ENCODE measurements at places on chromosomes 2 and 18. TPM values are rescaled to one million over a fixed set of nuclear protein-coding genes. Genes with fewer than 3 reads are reported as not detected.

DNA sequence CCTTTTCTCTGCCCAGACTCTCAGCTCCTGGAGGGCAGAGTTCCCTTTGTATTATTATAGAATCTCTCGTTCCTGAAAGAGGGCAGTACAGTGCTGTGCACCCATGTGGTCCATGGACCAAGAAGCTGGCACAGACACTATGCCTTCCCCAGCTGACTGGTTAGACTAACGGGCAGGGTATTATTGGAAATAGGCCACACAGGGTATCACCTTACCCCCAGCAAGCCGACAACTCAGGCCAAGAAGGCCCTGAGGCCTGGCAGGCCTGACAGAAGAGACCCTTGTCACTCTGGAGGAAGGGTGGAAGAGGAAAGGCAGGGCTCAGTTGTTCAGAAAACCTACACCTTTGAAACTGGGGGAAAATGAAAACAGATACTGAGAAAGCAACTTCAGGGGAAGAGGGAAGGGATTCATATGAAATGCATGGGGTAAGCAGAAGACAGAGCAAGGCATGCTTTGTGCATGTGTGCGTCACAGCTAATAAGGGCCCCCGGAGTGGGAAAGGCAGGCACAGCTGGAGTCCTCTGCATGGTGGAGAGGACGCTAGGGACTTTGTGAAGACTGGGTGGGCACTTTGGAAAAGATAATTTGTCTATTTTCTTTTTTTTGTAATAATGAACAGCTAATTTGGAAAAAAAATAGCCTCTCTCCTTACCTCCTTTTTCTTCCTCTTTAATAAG, 476.8 kb upstream of the CELF4 start:
- ATAC-seq, result no peak

- ATAC-seq, result no peak
Observed at GRCh38 chr2:41152318-41152717, 700.4 kb upstream of the SLC8A1 start.

DNA sequence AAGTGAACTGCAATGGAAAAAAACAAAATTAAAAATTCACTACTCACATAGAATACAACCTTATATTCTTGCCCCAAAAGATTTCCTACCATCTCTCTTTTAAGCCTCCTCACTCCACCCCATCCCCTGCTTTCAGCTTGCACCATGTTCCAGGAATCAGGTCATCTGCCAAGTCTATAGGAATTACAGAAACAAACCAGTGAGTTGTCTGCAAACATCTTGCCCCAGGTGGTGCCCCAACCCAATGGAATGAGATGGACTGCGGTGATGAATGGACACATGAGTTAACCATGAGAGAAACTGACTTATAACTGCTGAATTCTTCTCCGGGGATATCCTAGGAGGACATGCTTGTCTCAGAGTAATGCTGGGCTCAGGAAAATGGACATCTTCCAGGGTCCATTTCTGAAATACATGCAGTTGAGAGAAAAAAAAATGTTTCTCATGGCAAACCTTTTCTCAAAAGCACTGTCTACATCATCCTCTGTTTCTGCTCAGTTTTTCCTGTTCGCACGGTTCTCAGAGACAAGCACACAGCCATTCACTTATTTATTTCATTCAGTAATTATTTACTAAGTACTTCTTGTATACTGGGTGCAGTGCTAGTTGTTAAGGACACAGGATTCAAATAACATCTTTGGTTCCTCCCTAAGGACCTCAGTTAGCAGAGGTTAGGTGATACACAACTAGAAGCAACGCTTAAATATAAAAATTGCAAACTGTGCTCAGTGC, 350.0 kb downstream of the RND3 start:
- ATAC-seq, result no peak

DNA sequence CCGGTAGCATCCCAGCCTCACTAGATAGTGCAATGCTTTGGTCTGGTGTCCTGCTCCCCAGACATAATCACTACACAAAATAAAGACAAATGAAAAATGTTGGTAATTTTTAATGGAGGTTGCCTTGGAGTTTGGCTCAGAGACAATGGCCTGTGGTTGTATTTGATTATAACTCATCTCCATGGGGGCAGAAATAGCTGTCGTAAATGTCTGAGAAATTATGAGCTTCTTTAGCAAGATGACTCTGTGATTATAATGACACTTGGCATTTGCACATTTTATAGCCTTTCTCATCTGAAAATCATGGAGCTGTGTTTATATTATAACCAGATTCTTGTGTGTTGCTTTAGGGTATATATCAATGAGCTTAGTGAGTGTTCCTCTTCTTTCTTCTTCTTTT, 1779.7 kb upstream of the CELF4 start:
- no peak for ATAC-seq

DNA sequence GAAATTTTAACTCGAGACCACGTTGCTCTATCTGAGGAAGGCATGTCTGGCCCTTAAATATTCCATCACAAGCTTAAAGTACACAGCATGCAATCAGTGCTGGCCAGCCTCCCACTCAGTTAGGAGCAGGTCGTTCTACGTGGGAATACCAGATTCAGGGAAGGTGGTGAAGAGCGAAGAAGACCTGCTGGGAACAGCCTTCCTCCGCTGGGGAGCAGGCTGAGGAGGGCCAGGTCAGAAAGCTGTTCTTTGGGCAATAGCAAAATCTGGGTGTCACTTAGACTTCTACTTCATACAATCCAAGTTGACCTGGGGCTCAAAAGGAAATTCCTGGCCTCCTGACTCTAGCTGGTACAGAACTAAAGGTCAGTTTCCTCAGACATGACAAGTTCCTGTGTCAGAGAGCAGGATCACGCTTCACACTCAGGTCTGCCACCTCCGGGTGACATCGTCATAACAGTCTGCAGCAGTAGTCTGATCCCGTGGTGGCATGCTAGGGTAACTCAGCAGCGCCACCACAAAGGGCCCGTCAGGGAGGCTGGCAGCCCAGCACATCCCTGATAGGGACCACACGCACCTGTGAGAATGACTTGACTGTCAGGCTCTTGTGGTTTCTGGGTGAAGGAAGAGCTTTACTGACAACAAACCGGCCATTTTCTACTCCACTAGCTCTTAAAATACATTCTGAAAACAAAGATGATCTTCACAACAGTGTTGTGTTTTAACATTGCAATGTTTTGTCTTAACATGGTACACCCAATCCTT, 35.2 kb upstream of the NAPG start:
- no peak for ATAC-seq

- no peak for ATAC-seq
Observed at GRCh38 chr2:64609942-64610281, 43.8 kb downstream of the SERTAD2 start.

GRCh38 chr2:56192664-56193305, 9.0 kb downstream of the CCDC85A start:
- ATAC-seq, result no peak

GRCh38 chr2:98649135-98649991, 41.0 kb downstream of the UNC50 start:
- peak; percentile 93 for ATAC-seq

GRCh38 chr18:76441002-76441667, 53.9 kb downstream of the ZNF516 start:
- ATAC-seq, result no peak

DNA sequence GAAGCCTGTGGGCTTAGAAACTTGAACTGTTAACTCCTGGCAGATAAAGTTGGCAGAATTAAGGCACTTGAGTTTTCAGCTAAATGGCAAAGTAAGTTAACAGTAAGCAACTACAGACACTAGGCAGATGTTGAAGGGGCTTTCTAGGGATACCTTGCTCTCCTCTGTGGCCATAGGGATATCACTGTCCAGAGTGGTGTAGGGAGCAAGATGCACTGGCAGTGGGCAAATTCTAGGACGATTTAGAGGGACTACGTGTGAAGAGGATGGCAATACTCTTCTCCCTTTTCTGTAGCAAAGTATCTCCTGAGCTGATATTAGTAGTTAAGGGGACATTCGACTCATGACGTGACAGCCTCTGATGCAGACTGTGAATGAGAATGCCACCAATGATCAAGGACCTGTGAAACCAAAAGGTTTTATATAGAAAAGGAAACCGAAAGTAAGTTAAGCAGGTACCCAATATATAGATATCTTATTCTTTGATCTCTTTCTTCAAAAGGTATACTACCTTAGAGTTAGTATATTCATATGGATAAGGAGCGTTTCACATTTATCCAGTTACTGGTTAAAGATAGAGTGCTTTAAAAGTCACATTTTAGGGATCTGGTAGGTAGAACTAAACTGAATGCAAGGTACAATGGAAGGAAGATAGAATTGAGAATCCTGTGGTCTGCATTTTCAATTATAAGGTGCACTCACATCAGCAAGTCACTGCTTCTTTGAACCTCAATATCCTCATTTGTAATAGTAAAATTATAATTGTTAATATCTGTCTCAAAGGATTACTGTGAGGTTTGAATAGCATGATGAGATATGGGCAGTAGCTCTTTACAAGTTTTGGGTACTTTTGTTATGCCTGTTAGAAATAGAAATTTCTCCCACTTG, 106.4 kb downstream of the KCNH7 start:
- no peak for ATAC-seq

DNA sequence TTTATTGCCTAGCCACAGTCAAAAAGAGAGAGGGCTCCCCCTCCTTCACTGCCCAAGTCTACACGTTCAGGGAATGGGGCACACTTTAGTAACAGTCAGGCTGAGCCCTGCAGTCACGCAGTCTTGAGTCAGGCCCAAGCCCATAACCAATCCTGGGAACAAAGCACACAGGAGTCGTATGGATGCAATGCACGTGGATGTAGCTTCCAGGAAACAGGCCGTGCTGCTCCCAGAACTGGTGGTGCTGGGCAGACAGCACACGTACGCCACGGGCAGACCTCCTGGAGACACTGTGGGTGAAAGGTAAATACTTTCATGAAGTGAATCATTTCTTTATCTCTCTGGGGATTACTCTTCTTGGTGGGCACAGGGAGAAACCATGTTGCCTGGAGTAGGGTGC, 30.0 kb upstream of the MBP start:
- ATAC-seq, result no peak

DNA sequence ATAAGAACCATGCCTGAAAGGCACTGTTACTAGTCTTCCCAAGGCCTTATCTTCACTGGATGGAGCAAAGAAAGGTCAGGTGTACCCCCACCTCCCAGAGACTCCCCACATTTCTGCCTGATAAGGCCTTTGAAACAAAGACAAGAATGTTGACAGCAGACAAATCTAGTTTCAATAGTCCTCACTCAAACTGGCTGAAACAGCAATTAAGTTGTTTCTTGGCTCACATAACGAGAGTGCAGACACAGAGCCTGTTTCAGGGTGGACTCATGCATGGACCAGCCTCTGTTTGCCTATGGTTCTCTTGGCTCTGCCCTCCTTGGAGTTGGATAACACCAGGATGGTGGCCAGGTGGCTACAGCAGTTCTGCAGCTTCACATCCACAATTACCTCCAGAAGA, 7.5 kb upstream of the CFAP221 start:
- peak; percentile 56 for ATAC-seq

DNA sequence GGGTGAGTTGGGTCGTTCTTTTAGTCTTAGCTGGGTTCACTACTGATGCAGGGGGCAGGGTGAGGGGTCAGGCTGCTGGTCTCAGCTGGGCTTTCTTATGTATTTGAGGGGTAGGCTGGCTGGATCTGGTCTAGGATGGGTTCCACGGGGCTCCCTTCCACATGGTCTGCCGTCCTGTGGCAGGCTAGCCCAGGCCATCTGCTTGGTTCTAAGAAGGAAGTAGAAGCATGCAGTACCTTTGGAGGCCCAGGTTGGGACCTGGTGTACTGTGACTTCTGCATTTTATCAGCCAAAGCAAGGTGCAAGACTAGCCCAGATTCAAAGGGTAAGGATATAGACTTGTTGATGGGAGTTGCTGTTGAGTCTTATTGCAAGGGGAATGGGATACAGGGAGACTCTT, 35.5 kb upstream of the MGAT5 start:
- no peak for ATAC-seq

DNA sequence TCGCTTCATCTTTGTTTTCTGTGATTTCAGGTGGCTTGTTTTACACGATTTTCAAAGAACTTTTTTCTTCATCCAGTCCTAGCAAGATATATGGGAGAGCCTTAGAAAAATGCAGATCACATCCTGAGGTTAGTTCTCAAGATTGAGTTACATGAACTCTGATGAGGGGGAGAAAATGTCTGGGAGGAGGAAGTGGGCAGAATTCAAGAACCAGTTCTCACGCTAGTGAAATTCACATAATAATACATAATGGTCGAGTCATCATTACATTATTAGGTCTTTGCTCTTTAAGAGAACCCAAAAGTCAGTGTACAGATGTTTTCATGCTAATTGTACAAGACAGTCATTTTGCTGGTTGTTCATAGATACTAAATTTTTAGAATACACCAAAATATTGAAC, 7.0 kb downstream of the TIMM21 start:
- ATAC-seq, result no peak

DNA sequence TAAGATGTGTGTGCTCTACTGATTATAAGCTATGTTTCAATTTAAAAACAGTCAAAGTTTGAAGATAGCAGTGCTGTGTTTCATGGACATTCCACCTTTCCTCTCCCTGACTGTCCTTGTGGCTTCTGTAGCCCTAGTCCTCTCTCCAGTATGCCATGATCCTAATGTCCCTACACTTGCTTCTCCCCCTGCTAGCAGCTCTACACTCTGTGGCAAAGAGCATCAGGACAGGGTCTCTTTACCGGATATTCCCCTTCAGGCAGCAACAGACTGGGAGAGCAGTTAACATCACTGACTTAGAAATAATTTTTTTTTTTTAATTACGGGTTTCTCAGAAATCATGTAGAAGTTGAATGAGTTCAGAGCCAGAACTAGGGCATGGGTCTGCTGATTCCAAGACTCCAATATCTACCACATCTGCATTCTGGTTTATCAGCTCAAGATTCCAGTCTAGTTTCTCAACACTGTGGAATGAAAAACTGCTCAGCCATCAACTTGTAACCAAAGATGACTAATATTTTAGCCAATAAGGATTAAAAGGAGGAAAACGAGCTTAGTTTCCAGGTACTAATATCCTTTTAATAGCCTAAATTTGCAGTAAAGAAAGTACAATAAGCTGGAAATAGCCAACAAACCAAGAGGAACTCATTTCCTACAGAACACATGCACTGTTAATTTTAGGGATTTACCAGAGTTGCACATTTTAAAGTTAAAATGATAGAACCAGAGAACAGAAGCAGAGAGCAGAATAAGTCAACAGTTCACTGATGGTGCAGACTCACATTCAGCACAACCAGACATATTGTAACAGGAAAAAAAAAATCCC, 45.2 kb downstream of the TMEM131 start:
- ATAC-seq, result no peak

CPLX4 gene
- total RNA-seq, result 1.2 TPM

AMER3 gene
- 0.10 TPM for total RNA-seq

GALNT5 gene
- not detected for total RNA-seq

VAMP8 gene
- total RNA-seq, result 2.1 TPM

ALPP gene
- 0.09 TPM for total RNA-seq

DSG4 gene
- total RNA-seq, result not detected

MTCL1 gene
- total RNA-seq, result 30.0 TPM

GPR75 gene
- total RNA-seq, result 2.0 TPM
